ENCODE measurements at places on chromosomes 3 and 15. TPM values are rescaled to one million over a fixed set of nuclear protein-coding genes. Genes with fewer than 3 reads are reported as not detected.

The TRH gene
- not detected for total RNA-seq

The LRRC2 gene
- 1.9 TPM for total RNA-seq

The KLHL40 gene
- not detected for total RNA-seq

The DNAJC13 gene
- total RNA-seq = 35.7 TPM

The IL5RA gene
- 0.60 TPM for total RNA-seq

The HYAL2 gene
- 84.6 TPM for total RNA-seq

The NAALADL2 gene
- total RNA-seq = 34.2 TPM

The TLR9 gene
- 1.4 TPM for total RNA-seq

The DCUN1D1 gene
- 45.8 TPM for total RNA-seq

The CSK gene
- total RNA-seq = 74.2 TPM

The RTF1 gene
- total RNA-seq = 32.1 TPM

The MELTF gene
- total RNA-seq = 2.8 TPM

DNA sequence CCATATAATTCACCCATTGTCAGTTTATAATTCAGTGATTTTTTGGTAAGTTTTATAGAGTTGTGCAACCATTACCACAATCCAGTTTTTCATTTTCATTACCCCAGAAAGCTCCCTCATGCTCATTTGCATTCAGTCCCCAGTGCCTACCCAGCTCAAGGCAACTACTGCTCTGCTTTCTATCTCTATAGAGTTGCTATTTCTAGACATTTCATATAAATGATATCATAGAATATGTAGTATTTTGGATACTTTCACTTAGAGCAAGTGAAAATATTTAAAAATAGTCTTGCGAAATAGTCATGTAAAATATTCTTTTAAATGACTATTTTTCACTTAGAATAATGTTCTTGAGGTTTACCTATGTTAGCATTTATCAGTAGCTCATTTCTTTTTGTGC lies 42.1 kb downstream of the ZNF654 start:
- no peak for DNase-seq

DNA sequence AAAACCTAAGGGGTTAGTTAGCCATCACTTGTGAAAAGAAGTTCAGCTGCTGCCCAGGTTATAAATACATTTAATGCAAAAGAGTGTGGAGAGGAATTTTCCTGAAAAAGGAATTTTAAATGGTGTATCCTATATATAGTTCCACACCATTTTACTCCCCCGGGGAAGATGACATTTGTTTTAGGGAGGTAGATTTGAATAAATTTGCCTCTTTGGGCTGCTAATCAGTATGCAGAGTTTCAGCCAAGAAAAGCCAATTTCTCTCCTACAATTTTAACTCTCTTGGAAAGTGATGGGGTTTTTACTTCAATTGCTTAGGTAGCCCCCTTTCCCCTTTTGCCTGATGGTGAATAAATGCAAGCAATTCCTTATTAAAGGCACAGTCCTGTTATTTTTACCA lies 161.2 kb downstream of the OTOL1 start:
- DNase-seq = no peak

DNA sequence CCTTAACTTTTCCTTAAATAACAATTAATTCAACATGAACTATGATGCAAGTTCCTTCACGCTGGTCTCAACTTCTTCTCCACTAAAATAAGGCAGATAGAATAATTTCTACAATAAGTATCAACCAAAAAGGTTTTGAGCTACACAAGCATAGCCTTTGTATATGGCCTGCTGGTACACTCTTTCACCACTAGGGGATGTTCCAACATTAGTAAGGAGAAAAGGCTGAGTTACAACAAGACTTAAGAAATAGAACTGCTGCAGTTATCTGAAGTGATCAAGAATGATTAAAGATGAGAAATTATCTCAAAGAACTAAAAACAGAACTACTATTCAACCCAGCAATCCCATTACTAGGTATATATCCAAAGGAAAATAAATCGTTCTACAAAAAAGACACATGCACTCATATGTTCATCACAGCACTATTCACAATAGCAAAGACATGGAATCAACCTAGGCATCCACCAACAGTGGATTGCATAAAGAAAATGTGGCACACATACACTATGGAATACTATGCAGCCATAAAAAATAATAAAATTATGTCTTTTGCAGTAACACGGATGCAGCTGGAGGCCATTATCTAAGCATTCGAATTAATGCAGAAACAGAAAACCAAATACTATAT lies 14.4 kb downstream of the ATP13A3 start:
- peak; percentile 51 for DNase-seq

- no peak for DNase-seq
Measured at GRCh38 chr15:90036806-90037510, 35.8 kb downstream of the ZNF710 start.

GRCh38 chr3:104907507-104907906 lies 459.2 kb upstream of the ALCAM start:
- DNase-seq = no peak

DNA sequence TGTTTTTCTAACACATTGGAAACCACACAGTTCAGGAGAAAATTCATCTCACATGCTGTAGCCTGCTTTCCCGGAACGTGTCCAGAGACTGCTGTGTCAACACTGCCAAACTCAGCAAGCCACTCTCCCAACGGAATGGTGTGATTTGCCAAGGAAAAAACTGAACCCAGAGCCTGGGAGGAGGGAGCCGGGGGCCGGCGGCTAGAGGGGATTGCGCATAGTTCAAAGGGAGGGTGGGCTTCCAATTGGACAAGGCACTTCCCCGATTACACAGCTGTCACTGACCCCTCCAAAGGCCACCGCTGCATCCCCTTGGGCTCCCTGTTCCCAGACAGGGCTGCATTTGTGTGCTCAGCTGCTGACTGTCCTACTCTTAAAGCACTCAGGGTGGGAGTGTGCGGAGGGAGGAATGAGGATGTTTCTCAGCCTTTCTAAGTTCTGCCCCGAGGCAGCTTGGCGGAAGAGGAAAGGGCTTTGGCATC lies 256.2 kb downstream of the ZNF621 start:
- DNase-seq = peak; percentile 23

DNA sequence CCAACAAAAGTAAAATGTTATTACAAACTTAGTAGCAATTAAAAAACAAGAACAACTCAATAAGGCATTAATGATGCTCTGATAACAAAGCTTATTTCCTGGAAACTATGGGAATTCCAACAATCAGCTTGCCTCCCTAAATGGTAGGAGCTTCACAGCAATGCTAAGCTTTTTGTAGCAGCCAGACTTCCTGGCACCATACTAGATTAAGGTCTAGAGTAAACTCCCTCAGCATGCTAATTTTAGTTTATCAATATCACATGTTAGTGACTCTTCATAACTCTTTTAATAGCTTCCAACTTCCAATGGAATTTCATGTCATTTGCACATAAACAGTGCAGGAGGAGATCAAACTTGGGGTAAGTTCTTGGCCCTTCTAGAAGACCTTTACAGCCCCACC lies 782.0 kb downstream of the MCTP2 start:
- no peak for DNase-seq

- no peak for DNase-seq
Measured at GRCh38 chr3:33217866-33218445, 654 bp downstream of the SUSD5 start.

DNA sequence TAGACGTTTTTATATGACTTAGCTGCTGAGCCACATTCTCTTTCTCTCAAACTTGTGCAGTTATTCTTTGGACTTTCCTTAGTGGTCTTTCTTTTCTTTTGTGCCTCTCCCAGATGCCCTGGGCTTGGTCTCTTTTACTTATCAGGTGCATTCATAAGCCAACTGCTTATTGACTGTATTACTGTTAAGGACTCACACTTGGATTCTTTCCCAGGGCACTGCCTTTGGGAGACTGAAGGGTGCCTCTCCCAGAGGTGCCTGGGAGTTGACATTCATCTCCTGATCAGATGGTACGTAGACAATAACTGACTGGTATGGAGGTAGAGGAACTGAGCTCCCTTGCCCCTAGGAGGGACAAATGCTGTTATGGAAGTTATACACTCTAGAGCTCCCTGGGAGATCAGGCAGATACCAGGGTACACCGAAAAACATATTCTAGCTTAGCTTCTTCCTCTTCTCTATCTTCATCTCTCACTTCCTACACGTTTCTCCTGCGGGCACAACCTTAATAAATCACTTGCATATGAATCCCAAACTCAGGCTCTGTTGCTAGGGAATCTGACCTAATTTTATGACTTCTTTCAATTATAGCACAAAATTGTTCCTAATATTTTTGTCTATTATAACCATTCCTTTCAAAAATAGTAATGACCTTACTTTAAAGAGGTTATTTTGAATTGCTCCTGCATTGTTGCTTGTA lies 24.7 kb downstream of the PARP15 start:
- peak; percentile 10 for DNase-seq

GRCh38 chr15:56587686-56588085 lies 122.7 kb upstream of the MNS1 start:
- DNase-seq = no peak

GRCh38 chr3:153961494-153961893 lies 159.7 kb upstream of the ARHGEF26 start:
- no peak for DNase-seq

GRCh38 chr3:108879915-108880314 lies 57.3 kb downstream of the TRAT1 start:
- DNase-seq = no peak

DNA sequence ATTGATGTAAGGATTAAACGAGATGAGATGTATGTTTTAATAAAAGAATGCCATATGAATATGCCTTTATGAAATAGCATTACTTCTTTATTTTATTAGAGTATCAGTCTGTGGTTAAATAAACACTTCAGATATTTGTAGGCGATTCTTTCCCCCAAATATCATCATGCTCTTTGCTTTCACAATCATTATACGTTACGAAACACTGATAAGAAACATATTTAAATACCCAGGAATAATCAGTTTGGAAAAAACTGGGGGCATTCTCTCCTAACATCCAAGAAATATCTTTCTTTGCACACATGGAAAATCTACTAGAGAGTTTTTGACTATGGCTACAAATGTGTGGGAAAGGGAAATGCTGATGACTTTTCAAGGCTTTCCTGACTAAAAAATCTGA lies 4.4 kb upstream of the PLAAT1 start:
- no peak for DNase-seq

GRCh38 chr3:105967117-105967516 lies 98.3 kb upstream of the CBLB start:
- DNase-seq = no peak

DNA sequence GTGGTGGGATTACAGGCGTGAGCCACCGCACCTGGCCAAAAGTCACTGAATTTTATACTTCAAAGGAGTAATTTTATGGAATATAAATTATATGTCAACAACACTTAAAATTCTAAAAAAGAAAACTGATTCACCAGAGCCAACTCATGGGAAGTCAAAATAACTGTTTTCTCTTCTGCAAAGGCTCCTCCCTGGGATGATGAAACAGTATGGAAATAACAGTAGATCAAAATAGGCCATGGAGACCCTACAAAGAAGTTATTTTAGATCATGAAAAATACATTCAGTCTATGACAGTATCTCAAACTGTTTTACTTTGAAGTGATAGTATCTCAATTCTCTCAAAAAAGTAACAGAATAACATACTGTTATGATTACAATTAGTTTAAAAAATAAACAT lies 102.7 kb downstream of the IGSF11 start:
- DNase-seq = no peak

- DNase-seq = no peak
Measured at GRCh38 chr3:62562017-62562416, 188.7 kb upstream of the FEZF2 start.

DNA sequence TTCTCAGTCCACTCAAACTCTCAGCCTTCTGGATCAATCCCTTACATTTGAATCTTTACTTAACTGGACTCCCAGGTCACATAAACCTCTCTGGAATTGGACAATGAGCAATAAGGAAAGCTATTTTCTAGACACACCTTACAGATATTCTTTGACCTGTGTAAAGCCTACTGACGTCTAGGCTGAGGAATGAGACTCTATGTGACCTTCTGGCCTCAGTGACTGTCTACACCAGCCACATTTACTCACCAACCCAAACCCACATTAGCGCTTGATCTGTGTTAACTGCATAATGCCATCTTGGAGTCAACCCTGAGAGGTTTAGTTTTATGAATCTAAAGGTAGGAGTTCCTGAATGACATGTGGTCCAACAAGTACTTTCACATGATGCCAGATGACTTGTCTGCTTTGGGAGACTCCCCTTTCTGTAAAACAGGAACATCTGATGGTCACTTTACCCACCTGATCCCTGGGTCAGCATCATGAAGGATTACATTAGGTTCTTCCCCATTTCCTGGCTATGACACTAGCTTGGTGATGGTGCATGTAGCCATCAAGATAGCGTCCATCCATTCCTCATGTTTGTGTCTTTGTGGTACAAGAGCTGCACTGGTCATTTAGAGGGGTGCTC lies 11.4 kb upstream of the COMMD2 start:
- no peak for DNase-seq

GRCh38 chr3:133295199-133295901 lies 104.5 kb upstream of the BFSP2 start:
- no peak for DNase-seq

GRCh38 chr3:81198216-81198615 lies 563.2 kb downstream of the GBE1 start:
- DNase-seq = no peak

DNA sequence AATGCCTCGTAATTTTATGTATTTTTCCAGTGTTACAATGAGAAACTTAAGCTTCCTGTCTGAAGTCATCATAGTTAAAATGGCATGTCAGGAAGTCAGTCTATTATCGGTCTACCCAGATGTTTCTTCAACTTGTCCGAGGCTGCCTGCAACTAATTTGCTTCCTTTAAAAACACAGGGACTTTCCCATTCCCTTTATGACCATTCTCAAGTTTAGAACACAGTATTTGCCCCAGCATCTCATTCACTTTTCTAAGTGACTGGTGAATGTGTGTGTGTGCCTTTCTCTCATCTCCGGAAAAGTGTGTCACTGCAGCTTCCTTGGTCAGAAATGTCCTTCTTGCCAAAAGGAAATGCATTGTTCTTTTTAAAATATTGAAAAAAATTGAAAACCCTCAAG lies 466.6 kb downstream of the RAP2B start:
- DNase-seq = no peak

DNA sequence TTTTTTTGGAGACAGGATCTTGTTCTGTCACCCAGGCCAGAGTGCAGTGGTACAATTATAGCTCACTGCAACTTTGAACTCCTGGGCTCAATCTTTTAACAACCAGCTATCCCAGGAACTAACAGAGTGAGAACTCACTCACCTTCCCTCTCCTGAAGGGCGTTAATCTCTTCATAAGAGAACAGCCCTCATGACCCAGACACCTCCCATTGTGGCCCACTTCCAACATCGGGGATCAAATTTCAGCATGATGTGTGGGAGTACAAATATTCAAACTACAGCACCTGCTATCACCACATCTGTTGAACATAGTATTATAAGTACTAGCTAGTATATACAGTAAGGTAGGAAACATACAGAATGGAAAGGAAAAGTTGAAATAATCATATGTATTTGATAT lies 132.5 kb downstream of the DOCK3 start:
- DNase-seq = no peak

All from mucosa of gallbladder (tissue), 1 donor.